ENCODE measurements at places on chromosomes 7 and 10.

DNA sequence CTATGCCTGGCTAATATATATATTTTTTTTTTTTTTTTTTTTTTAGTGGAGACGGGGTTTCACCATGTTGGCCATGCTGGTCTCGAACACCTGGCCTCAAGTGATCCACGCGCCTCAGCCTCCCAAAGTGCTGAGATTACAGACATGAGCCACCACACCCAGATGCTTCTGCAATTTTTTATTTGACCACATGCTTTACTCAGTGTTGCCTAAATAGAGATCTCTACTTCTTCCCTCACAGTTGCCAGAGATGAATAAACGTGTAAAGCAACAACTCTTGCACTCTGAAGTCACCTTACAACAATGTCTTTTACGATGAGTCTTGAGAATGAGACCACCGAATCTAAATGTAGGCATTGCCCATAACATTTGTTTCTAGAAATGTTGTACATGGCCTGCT lies 107.9 kb upstream of the FRMD4A start:
- DNase-seq: no peak

DNA sequence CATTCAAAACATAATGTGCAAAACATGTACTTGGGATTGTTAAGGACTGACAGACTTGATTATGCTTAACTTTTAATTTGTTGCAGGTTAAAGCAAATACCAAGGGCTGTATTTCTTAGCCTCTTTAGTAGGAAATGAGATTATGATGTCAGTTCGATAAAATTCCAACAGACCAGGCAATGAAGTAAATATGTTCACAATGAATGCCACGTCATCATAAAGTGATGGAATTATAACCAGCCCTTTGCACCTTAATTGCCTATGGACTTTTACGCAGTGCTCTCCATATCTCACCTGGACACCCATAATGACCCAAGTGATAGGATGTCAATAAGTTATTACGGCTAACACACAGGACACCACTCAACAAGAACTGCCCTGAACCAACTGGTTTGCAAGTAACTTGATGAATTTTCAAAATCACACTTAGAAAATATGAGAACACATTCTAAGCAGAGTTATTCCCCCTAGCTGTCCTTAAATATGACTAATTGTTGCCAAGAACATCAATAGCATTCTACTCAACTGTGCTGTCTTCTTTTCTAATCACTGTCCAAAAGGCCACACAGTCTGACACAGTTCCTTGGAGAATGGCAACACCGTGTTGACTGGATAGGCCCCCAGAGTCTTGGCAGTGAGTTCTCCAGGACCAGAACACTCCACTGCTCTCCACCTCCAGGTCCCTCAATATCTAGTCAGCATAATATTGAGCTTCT lies 115.0 kb downstream of the CHCHD3 start:
- no peak for DNase-seq

- peak; percentile 100 for DNase-seq
These were observed 453.4 kb upstream of the AKR1E2 start for GRCh38 chr10:4372601-4373000.

DNA sequence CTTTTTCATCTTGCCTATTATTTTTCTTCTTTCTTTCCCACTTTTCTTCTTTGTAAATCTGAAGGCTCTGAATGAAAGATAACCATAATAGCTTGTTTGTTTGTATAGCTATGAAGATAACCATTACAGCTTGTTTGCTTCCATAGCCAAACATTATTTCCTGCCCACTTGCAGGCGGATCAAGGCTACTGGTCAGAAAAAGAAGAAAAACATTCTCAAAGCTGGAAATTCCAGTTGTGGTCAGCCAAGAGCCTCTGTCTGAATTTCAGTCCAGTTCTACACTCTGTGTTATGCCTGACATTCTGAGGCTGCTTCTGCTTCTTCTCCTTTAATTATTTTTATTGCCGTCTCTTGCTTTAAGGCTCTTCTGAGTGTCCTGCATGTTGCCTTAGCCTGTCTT lies 48.9 kb downstream of the TMEM178B start:
- no peak for DNase-seq

GRCh38 chr10:25974897-25975459 lies 40.9 kb downstream of the MYO3A start:
- no peak for DNase-seq

GRCh38 chr10:35345383-35345742 lies 9.1 kb downstream of the CCNY start:
- DNase-seq: no peak

DNA sequence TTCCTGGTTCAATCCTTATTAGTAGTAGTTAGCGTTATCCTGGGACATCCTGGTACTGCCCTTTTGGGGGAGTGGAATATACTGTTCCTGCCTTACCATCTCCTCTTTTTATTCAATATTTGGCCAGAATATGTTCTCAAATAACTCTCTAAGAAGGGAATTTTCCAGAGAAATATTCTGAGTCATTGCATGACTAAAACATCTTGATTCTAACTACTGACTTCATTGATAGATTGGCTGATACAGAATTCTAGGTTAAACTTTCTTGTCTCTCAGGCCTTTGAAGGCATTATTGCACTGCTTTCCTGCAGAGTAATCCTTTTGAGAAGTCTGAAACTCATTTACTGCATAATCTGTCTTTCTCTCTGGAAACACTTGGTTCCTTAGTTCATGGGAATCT lies 275.5 kb upstream of the DGKB start:
- peak; percentile 16 for DNase-seq

DNA sequence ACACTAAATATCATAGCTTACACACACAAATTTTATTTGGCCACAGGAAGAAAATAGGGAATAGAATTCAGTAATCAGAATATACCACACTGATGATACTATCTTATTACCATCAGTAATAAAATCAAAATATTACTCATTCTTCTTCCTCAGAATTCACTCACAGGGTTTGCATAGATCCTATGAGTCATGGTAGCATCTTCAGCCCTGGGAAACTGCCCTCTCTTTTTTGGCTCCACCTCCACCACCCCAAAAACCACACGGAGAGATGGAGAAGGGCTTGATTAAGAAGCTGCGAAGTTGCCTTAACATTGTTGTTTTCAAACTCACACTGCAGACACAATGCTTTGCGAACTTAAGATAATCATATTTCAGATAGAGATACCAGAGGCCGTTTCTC lies 154.1 kb upstream of the AHR start:
- no peak for DNase-seq
